ENCODE measurements at places on chromosomes 4 and X.

DNA sequence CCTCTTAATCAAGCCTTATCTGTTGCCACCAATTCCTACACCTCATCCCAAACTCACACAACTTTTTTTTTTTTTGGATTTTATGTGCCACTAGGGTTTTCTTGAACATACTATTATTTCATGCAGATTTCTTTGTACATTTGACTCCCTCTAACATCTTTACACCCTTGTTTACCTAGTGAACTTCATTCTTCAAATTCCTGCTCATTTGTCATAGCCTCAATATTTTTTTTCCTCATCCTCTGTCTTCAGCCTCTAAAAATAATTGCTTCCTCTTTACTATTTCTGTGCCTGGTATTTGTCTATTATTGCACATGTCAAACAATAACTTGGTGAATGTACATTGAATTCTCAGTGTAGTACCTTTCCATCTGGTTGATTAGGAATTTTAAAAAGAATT, 22.0 kb downstream of the NBDY start:
- DNase-seq: no peak

DNA sequence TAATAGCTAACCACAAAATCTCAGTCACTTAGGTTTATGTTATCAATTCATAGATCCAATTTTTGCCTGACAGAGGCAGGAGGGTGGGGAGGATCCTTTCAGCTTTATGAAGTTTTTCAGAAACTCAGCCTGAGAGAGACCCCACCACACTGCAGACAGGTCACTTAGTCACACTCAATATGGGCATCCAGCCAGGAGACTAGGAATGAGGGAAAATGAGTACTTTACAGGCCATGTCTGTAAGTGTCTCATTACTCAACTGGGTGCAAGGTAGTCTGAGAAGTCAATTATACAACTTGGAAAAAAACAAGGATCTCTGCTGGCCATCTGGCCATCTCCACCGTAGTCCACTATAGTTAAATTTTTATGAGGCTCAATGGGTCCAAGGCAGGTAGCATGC, 365.9 kb downstream of the INPP4B start:
- no peak for DNase-seq

DNA sequence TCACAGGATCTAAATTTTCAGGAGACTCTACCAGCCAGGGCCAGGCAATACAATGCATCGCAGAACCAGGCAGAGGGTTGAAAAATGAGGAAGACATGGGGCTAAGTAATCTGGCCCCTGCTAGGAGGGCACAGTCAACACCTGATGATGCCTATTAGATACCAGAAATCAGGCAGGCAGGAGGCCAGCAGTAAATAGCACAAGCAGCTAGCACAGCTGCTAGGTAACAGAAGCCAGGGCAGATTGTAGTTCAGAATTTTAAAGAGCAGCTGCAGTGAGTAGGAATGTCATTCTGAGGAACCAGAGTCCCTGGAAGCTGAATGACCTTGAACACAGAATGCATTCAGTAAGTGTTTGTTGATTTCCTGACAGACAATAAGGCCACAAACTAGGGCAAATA, 38.8 kb upstream of the TRPC5OS start:
- no peak for DNase-seq

DNA sequence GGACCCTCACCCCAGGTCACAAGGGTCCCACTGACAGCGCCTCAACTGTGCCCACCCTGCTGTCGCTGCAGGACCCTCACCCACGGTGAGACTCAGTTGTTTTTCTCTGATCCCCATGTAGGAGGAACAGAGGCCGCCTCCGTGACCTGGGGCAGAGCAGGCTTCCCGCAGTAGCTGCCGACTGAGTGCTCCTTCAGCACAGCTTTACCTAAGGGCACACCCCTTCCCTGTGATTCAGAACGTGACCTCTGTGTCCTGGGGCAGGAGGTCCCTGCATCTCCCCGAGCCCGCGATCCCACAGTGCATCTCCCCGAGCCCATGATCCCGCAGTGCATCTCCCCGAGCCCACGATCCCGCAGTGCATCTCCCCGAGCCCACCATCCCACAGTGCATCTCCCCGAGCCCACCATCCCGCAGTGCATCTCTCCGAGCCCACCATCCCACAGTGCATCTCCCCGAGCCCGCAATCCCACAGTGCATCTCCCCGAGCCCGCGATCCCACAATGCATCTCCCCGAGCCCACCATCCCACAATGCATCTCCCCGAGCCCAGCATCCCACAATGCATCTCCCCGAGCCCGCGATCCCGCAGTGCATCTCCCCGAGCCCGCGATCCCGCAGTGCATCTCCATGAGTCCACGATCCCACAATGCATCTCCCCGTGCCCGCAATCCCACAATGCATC, 23.6 kb downstream of the PPP2R3B start:
- no peak for DNase-seq

DNA sequence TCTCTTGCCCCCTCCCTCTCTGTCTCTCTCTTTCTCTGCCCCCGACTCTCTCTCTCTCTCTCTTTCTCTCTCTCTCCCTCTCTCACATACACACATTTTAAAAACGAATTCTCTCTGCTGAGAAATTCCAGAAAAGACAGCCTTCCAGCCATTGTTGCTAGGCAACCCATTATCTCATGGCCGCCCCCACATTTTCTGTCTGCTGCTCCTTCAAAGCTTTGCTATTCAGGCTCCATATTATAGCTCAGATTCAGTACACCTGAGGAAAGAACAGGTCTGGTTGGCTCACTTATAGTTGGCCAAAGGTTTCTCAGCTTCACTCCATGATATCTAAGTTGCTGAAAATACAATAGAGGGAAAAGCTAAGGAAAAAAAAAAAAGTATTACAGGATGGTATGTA, 174.4 kb upstream of the RADX start:
- no peak for DNase-seq

GRCh38 chrX:2301901-2302300, 198.9 kb downstream of the DHRSX start:
- no peak for DNase-seq

DNA sequence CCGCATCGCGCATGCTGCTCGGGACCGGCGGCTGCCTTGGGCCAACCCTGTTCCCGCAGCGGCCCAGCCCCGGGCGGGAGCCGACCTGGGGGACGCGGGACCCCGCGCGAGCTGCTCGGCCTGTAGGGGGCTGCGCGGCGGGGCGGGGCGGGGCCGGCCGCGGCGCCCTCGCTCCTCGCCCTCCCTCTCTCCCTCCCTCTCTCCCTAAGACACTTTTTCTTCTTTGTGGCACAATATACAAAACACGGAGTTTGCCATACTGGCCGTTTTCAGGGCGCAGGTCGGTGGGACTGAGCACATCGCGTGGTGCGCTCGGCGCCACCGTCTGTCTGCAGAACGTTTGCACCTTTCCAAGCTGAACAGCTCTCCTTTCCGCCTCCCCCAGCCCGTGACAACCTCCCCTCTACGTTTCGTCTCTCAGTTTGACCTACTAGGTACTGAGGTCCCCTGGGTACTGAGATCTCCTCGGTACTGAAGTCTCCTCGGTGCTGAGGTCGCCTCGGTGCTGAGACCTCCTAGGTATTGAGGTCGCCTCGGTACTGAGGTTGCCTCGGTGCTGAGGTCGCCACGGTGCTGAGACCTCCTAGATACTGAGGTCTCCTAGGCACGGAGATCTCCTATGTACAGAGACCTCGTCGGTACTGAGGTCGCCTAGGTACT, 261.1 kb upstream of the PLCXD1 start:
- no peak for DNase-seq

DNA sequence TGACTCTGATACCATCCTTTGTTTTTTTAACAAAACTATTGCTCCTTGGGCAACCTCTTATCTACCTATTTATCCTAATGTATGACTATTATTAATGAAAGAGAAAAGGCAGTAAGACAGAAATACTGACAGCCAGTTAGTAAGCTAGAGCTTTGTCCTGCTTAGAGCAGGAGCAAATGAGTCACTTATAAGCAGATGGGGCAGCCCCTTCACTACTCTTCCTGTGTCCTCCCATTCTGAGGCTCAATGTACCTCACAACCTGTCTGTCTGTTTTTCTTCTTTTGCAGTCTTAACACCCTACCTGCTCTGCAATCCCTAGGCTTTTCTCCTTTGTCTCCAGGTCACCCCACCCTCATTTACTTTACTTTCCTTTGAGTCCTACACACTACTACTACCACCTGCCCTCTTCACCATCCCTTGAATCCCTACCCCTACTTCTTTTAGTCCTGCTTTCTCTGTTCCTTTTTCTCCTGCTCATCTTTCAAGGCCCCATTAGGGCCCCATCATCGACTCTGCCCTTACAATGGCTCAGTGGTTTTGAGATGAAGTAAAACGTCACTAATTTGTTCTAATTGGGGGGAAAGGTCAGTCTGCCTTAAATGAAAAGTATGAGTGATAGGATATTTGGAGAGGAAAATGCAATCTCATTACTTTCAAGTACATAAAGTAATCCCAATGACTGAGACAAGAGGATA, 294.3 kb downstream of the GUCY2F start:
- no peak for DNase-seq

DNA sequence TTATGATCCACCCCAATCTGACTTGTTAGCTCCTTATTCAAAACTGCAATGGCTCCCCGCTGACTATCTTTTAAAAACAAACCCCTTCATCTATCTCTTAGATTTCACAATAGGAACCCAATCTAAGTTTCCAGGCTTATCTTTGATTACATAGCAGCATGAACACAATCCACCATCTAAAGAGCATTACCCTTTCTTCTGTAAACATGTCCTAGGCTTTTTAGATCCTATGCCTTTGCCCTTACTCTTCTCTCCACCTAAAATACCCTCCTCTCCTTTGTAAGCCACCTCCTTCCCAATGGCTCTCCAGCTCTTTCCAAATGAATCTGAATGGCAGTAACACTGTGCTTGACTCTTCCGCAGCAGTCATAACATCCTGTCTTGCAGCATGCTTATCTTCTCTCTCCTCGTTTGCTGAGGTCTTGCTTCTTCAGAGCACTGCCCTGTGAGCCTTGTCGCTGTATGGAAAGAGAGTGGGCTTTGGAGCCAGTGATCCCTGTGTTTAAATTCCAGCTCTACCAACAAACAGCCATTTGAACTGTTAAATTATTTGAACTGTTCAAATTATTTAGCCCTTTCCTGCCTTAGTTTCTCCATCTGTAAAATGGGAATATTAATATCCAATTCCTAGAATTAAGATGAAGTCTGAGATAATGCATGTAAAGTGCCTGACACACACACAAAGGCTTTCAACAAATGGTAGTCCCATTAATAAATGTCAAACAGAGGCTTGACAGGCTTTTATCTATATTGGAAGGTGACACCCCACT, 16.2 kb upstream of the TSPAN5 start:
- no peak for DNase-seq

GRCh38 chr4:62455871-62456270, 1255.7 kb downstream of the ADGRL3 start:
- DNase-seq: no peak

- no peak for DNase-seq
Observed at GRCh38 chrX:119505945-119506344, 37.7 kb downstream of the SLC25A5 start.

DNA sequence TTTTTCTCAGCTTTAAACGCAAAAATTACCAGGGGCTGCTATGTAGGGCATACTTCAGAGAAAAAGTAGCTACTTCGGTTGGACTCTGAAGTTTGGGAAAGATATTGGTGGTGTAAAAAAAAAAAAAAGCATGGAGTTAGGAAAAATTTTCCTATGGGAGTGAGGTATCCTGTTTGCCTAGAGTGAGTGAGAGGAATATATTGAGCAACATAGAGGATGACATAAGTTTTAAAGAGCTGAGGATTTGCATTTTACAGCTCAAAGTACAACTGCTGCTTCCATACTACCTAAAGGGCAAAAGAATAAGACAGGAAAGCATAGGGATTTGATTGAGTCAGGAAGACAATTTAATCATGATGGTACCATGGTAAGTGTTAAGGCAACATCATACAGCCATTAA, 7.3 kb downstream of the GPRASP1 start:
- DNase-seq: no peak

Data from prostate gland (tissue), 2 donors.